ENCODE measurements at places on chromosomes 1 and 21. TPM values are rescaled to one million over a fixed set of nuclear protein-coding genes. Genes with fewer than 3 reads are reported as not detected.

DNA sequence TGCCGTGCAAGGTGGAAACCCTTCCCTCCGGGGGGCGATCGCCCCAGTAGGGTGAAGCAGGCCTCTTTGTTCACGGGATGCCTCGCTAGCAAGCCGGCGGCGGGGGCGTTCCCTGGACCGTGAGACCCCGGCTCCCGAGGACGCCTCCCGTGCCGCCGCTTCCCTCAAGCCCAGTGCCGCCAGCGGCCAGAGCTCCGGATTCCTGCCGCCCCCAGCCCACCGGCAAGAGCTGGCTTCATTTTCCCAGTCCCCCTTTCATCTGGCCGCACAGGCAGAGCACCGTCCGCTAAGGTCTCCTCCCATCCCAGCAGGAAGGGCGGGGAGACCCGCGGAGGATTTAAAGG lies 16.3 kb downstream of the IER5 start:
- no peaks in the 10 kb centered on the region for H3K27me3 ChIP-seq
- H3K36me3 ChIP-seq: no peaks in the 10 kb centered on the region
- DNase-seq: no peak
- H3K4me3 ChIP-seq: peak overlapping the region; percentile 66

DNA sequence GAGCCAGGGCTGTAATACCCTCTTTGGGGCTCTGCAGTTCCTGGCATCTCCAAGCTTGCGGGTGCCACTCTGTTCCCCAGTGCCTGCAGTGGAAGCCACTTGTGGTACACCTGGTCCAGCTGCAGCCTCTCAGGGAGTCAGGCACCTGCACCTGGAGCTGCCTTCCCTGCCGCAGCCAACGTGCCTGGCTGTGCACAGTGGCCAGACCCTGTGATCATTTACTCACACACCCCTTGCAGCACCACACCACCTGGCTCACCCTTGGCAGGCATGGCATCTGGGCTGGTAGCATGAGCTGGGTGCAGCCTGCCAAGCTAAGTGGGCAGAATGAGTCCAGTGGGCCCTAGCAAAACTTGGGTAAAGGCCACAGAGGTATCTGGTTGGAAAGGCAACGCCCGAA lies 51.1 kb upstream of the NTPCR start:
- no peaks in the 10 kb centered on the region for H3K27me3 ChIP-seq
- H3K4me3 ChIP-seq: no peak overlapping the region
- H3K4me1 ChIP-seq: no peaks in the 10 kb centered on the region

- no peaks in the 10 kb centered on the region for H3K36me3 ChIP-seq
- H3K4me1 ChIP-seq: peaks cover 44% of the 10 kb centered on the region
- no peak overlapping the region for H3K4me3 ChIP-seq
- no peak overlapping the region for H3K27ac ChIP-seq
- no peaks in the 10 kb centered on the region for H3K27me3 ChIP-seq
These were observed 101.1 kb downstream of the RHOU start for GRCh38 chr1:228836427-228836826.

- no peak overlapping the region for H3K4me3 ChIP-seq
- H3K4me1 ChIP-seq: no peaks in the 10 kb centered on the region
- no peaks in the 10 kb centered on the region for H3K36me3 ChIP-seq
These were observed 378.1 kb upstream of the USP24 start for GRCh38 chr1:55593298-55593697.

DNA sequence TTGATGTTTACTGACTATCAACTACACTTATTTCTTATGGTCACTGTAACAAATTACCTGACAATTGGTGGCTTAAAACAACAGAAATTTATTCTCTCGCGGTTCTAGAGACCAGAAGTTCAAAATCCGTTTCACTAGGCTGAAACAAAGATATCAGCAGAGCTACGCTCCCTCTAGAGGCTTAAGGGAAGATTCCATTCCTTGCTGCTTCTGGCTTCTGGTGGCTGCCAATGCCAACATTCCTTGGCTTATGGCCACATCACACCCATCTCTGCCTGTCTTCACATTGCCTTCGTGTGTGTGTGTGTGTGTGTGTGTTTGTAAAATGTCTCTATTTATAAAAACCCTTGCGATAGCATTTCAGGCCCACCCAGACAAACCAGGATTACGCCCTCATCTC lies 66.4 kb downstream of the LMX1A start:
- H3K4me1 ChIP-seq: no peaks in the 10 kb centered on the region
- no peak for DNase-seq
- H3K27ac ChIP-seq: no peak overlapping the region
- H3K27me3 ChIP-seq: peaks cover 20% of the 10 kb centered on the region

- H3K27ac ChIP-seq: no peak overlapping the region
- no peak overlapping the region for H3K4me3 ChIP-seq
- no peaks in the 10 kb centered on the region for H3K27me3 ChIP-seq
- H3K36me3 ChIP-seq: no peaks in the 10 kb centered on the region
- H3K4me1 ChIP-seq: peaks cover 11% of the 10 kb centered on the region
These were observed 166.8 kb upstream of the USP24 start for GRCh38 chr1:55381983-55382382.

DNA sequence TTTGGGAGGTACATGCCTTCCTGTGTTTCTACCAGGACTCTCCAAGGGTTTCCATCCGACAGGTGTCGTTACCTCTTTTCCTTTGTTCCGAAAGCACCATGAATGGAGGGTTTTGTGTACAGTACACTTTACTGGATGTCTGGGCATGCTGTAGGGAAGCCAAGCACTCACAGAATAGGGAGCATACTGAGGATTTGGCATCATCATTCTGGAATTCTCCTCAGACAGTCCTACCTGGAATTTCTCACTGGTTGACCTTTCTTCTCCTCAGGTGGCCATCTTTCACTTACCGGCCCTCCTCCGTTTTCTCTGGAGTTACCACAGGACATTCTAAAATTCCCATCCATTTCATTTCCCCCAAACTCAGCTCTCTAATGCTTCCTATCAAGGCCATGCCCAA lies 5.9 kb upstream of the MPL start:
- no peaks in the 10 kb centered on the region for H3K27me3 ChIP-seq
- no peaks in the 10 kb centered on the region for H3K36me3 ChIP-seq
- no peak for DNase-seq
- peaks cover 10% of the 10 kb centered on the region for H3K4me1 ChIP-seq
- no peak overlapping the region for H3K27ac ChIP-seq

DNA sequence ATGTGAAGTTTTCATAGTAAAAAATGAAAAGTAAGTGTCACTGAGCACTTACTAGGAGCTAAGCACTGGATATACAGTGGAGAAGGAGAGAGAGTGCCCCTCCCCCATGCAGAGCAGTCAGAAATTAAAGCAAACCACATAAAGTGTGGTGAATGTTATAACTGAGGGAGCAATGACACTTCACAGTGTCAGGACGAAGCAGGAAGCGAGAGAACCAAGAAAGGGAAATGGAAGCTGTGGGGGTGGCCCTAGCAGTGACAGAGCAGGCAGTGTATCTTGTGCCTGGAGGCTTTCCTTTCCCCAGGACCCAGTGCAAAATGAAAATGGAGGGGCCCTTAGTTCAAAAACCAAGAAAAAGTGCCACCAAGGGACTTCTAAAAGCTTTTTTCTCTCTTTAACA lies 21.5 kb upstream of the RCAN3 start:
- DNase-seq: no peak
- no peak overlapping the region for H3K27ac ChIP-seq
- no peak overlapping the region for H3K4me3 ChIP-seq
- no peaks in the 10 kb centered on the region for H3K36me3 ChIP-seq

- H3K36me3 ChIP-seq: no peaks in the 10 kb centered on the region
- no peak overlapping the region for H3K27ac ChIP-seq
- no peak overlapping the region for H3K4me3 ChIP-seq
- peak; percentile 63 for DNase-seq
These were observed 9.0 kb downstream of the C1orf105 start for GRCh38 chr1:172429331-172430127.

DNA sequence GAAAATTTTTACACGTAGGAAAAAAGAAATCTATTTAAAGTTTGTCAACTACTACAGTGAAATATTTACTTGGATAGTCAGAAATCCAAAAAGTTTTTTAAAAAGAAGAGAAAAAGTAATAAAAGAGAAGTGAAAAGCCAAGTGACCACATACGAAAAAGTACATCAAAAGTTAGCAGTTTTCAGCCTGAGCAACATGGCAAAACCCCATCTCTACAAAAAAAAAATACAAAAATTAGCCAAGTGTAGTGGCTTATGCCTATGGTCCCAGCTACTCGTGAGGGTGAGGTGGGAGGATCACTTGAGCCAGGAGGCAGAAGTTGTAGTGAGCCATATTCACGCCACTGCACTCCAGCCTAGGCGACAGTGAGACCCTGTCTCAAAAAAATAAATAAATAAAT lies 5.2 kb upstream of the MR1 start:
- no peak overlapping the region for H3K27ac ChIP-seq
- H3K4me1 ChIP-seq: peaks cover 2% of the 10 kb centered on the region
- no peaks in the 10 kb centered on the region for H3K27me3 ChIP-seq

DNA sequence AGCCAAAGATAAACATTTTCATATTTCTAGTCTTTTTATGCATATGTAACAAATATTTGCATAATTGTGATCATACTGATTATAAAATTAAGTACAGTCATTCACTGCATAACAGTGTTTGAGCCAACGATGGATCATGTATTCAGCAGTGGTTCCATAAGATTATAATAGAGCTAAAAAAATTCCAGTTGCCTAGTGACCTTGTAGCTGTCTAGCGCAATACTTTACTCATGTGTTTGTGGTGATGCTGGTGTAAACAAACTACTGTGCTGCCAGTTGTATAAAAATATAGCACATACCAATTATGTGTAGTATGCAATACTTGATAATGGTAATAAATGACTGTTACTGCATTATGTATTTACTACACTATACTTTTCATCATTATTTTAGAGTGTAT lies 2.1 kb upstream of the S100A10 start:
- no peaks in the 10 kb centered on the region for H3K36me3 ChIP-seq
- no peak overlapping the region for H3K27ac ChIP-seq
- H3K27me3 ChIP-seq: no peaks in the 10 kb centered on the region
- DNase-seq: no peak
- no peak overlapping the region for H3K4me3 ChIP-seq
- peaks cover 58% of the 10 kb centered on the region for H3K4me1 ChIP-seq

GRCh38 chr1:8015036-8015808 lies 10.9 kb downstream of the ERRFI1 start:
- H3K4me3 ChIP-seq: no peak overlapping the region
- peaks cover 72% of the 10 kb centered on the region for H3K4me1 ChIP-seq
- H3K36me3 ChIP-seq: peaks cover 52% of the 10 kb centered on the region
- no peak for DNase-seq
- H3K27me3 ChIP-seq: no peaks in the 10 kb centered on the region
- peak overlapping the region; percentile 43 for H3K27ac ChIP-seq

DNA sequence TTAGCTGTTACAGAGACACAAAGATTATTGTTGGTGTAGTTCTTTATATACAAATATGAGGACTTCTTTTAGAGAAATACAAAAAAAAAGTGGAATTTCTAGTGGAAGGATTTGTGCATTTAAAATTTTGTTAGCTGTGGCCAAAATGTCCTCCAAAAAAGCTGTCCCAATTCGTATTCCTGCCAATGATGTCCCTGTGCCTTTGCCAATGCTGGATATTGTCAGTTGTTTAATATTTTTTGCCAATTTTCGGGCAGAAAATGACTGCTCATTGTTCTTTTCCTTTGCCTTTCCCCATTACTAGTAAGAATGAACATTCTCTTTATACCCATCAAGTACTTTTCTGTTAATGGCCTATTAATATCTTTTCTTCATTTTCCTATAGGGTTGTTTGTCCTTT lies 110.0 kb upstream of the HOOK1 start:
- DNase-seq: no peak
- H3K27me3 ChIP-seq: no peaks in the 10 kb centered on the region
- H3K4me1 ChIP-seq: peaks cover 10% of the 10 kb centered on the region
- H3K36me3 ChIP-seq: no peaks in the 10 kb centered on the region
- no peak overlapping the region for H3K27ac ChIP-seq

- H3K27me3 ChIP-seq: no peaks in the 10 kb centered on the region
- DNase-seq: peak; percentile 71
- 0 out of 2 replicates have a peak overlapping the region, but pooled peaks have one; percentile 1 for H3K4me3 ChIP-seq
- no peaks in the 10 kb centered on the region for H3K36me3 ChIP-seq
These were observed 53.8 kb upstream of the PSEN2 start for GRCh38 chr1:226816576-226816975.

- no peak for DNase-seq
- H3K4me1 ChIP-seq: no peaks in the 10 kb centered on the region
- no peaks in the 10 kb centered on the region for H3K36me3 ChIP-seq
- H3K27me3 ChIP-seq: peaks cover 10% of the 10 kb centered on the region
- no peak overlapping the region for H3K4me3 ChIP-seq
These were observed 519.8 kb downstream of the PTPRU start for GRCh38 chr1:29756085-29756484.

- peaks cover 7% of the 10 kb centered on the region for H3K4me1 ChIP-seq
- no peak overlapping the region for H3K4me3 ChIP-seq
- H3K27me3 ChIP-seq: no peaks in the 10 kb centered on the region
- peaks cover 18% of the 10 kb centered on the region for H3K36me3 ChIP-seq
- DNase-seq: no peak
- H3K27ac ChIP-seq: no peak overlapping the region
These were observed 8.4 kb downstream of the ZBTB7B start for GRCh38 chr1:155011004-155011416.

- no peaks in the 10 kb centered on the region for H3K27me3 ChIP-seq
- DNase-seq: no peak
- no peak overlapping the region for H3K4me3 ChIP-seq
- peaks cover 8% of the 10 kb centered on the region for H3K4me1 ChIP-seq
- no peak overlapping the region for H3K27ac ChIP-seq
- no peaks in the 10 kb centered on the region for H3K36me3 ChIP-seq
These were observed 107.6 kb downstream of the FASLG start for GRCh38 chr1:172766462-172766861.

- peaks cover 11% of the 10 kb centered on the region for H3K27me3 ChIP-seq
- DNase-seq: peak; percentile 23
- no peak overlapping the region for H3K27ac ChIP-seq
- no peak overlapping the region for H3K4me3 ChIP-seq
- no peaks in the 10 kb centered on the region for H3K4me1 ChIP-seq
These were observed 37.3 kb upstream of the IL10 start for GRCh38 chr1:206809504-206810084.

GRCh38 chr1:227756172-227756959 lies 21.1 kb downstream of the SNAP47 start:
- no peak overlapping the region for H3K27ac ChIP-seq
- DNase-seq: no peak
- peaks cover 6% of the 10 kb centered on the region for H3K4me1 ChIP-seq
- H3K27me3 ChIP-seq: no peaks in the 10 kb centered on the region
- H3K36me3 ChIP-seq: peaks cover 15% of the 10 kb centered on the region

DNA sequence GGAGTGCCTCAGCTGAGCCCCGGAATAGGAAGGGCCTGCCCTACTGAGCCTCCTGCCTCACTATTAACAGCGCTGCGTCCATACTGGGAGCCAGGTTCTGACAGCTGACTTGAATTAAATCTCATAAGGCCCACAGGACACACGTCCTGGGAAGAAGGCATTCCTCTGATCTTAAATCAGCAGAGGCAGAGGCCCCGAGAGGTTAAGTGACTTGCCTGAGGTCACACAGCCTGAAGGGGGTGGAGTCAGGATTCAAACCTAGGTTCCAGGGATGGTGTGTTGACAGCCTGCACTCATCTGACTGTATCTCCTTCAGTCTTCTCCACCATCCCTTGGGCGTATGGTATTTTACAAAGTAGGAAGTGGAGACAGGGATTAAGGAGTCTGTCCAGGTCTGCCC lies 79.8 kb downstream of the AJAP1 start:
- H3K4me3 ChIP-seq: no peak overlapping the region
- H3K36me3 ChIP-seq: no peaks in the 10 kb centered on the region
- H3K4me1 ChIP-seq: no peaks in the 10 kb centered on the region
- H3K27me3 ChIP-seq: no peaks in the 10 kb centered on the region

The PROK1 gene
- 0.22 TPM for total RNA-seq

The KCNK2 gene
- total RNA-seq: 0.27 TPM

The DCDC2B gene
- 0.27 TPM for total RNA-seq

The FMO5 gene
- 0.27 TPM for total RNA-seq

The VHLL gene
- not detected for total RNA-seq

The F3 gene
- 58.5 TPM for total RNA-seq

The JUN gene
- 18.7 TPM for total RNA-seq

The HHIPL2 gene
- 0.27 TPM for total RNA-seq

The AMY1A gene
- total RNA-seq: not detected

The MYCL gene
- total RNA-seq: 10.0 TPM

The PLPPR5 gene
- not detected for total RNA-seq

Measured in HCT116 (cell line).